Activated effector memory CD4-positive, alpha-beta T cell treated with Interleukin-2 at 50 U/mL for 16 hours (primary cell): ENCODE measurements at places on chromosomes 4 and X.

DNA sequence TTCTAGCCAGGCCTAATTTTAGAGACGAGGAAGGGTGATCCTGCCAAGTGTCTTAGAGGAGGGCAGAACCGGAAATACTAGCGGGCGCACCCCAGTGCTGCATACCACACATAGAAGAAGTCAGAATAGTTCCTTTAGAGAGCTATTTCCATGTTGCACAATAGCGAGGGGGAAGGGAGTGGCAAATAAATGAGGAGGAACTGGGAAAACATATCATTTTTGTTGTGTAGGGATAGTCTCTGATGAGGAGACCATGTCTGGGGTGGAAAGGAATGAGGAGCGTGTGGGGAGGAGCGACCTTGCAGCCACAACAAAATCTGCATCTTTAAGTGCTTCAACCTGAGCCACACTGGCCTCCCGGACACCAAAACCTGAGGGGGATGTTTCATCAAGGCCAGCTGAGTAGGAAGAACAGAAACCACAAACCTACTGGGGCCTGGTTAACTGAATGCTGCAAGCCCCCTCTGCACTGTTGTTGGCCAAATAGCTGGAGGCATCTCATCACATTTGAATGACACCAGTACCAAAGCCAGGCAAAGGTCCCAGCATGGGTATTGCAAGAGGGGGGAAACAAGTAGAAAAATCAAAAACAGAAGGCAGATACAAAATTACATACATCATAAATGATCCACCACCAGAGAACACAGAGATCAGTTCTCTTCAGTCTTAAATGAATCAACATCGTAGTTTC, 26.7 kb upstream of the C1QTNF7 start:
- peak; percentile 6 for DNase-seq

- no peak for DNase-seq
Observed at GRCh38 chrX:17591741-17592110, 145.6 kb upstream of the SCML1 start.

DNA sequence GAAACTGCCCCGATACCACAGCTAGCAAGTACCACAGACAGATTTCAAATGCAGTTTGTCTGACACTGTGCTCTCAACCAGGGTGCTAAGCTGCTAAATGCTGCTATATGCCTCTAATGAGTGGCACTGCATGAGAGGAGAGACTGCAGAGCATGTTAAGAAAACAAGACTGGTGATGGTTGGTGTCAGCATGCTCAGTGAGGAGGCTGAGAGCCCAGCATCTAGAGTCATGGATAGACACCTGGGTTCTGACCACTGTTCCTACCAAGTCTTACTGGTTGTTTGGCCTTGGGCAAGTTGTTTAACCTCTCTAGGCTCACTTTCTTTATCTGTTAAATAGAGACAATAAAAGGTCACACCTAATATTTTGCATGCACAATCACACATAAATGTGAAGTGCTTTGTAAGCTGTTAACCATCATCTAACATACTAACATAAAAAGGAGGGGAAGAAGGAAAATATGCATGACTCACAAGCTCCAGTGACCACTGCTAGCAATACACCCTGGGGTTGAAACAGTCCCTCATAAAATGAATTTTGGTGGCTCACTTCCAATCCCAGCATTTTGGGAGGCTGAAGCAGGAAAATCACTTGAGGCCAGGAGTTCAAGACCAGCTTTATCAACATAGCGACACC, 20.7 kb downstream of the HHIP start:
- DNase-seq = no peak

DNA sequence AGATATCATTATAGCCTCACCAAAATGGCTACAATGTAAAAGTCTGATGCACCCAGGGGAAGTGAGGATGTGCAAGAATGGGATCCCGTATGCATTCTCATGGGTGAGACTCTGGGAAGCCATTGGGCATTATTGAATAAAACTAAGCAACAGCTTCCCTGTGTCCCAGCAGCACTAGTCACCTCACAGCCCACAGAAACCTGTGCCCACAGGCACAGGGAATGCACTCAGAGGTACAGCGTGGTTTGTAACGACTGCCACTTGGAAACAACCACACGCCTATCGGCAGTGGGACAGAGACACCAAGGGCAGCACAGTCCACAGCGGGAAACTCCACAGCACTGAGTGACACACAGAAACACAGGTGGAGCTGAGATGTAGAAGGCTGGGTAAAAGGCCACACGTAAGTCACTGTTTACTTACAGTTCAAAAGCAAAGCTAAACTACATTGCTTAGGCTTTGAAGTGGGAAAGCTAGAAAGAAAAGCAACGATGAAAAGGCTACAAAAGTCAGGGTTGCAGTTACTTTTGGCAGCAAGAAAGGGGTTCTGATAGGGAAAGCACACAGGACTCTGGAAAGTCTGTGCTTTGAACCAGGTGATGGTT, 69.2 kb downstream of the HAUS3 start:
- no peak for DNase-seq

GRCh38 chr4:86759298-86759697, 89.9 kb downstream of the SLC10A6 start:
- no peak for DNase-seq

DNA sequence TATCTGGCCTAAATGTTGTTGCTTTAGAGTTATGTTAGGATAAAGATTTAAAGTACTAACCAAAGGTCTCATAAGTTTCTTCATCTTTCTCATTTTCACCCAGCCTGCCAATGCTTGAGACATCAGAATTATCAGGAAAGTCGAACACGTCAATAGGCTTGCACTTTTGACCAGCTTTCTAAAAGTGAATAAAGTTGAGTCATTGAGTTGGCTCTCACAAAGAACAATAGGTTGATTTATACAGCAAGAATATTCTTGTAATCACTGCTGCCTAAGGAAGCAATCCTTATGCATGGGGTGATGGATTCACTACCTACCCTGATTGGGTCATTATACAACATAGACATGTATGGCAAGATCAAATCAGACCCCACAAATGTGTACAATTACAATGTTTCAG, 5.0 kb downstream of the CENPU start:
- no peak for DNase-seq

- no peak for DNase-seq
Observed at GRCh38 chrX:139692506-139692849, 15.5 kb downstream of the MCF2 start.

GRCh38 chrX:77628294-77629025, 157.6 kb downstream of the ATRX start:
- no peak for DNase-seq

DNA sequence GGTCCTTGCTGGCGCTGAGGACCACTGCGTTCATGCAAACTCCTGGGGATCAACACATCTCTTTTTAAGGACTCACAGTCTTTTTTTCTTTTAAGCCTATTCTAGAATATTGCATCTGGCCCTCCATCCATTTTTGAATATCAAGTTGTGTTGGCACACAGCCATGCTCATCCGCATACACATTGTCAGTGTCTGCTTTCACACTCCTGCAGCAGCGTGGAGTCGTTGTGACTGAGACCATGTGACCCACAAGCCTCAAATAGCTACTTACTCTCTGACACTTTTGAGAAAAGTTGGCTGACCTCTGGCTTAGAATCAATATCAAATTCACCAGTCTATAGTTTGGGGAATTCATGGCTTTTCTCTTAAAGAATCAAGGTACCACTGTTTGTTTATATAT, 191.8 kb upstream of the S100G start:
- no peak for DNase-seq

- DNase-seq = no peak
Observed at GRCh38 chrX:109760922-109761250, 27.8 kb upstream of the ACSL4 start.

DNA sequence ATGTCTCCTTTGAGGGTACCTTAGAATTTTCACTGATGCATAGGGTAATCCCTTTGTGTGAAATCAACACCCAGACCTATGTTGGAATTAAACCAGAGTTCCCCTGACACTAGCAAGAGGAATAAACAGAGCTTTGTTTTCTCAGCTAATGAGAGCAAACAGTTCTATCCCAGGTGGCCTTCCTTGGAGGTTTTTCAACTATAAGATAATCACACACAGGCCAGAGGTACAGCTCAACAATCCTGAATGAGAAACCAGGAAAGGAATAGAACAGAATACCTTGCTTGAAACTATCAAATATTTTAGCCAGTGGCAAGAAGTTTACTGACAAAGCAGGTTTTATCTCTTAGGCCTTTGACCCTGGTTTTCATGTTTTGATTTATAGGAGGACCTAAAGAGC, 100.2 kb downstream of the OTC start:
- no peak for DNase-seq

GRCh38 chr4:3447431-3448395, 5.9 kb downstream of the HGFAC start:
- DNase-seq = no peak

- no peak for DNase-seq
Observed at GRCh38 chr4:7052923-7053715, 9.9 kb downstream of the TADA2B start.

GRCh38 chr4:1385373-1386340, 20.6 kb downstream of the NKX1-1 start:
- DNase-seq = no peak

DNA sequence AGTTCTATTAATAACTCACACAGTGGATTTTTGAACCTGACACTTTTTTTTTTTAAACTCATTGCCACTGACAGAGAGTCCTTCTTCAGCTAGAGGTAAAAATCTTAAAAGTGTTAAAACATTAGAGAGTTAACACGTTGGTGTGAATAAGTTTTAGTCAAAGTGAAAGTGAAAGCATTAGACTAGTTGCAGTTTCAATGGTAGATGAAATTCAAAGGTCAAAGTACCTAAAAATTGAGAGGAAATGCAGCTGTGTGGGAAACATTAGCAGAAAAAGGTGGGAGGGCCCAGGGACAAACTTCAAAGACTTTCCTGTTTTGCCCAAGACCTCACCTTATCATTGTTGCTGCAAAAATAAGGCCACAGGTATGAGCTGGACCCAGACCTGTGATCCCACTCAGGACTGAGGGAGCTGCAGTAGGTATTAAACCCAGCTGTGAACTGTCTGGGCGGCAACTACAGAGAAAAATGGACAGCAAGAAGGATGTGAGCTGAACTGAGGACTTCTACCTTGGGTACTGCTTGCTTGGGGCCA, 17.6 kb upstream of the GABRA4 start:
- no peak for DNase-seq

- no peak for DNase-seq
Observed at GRCh38 chr4:40909363-40909876, 159.7 kb downstream of the NSUN7 start.

DNA sequence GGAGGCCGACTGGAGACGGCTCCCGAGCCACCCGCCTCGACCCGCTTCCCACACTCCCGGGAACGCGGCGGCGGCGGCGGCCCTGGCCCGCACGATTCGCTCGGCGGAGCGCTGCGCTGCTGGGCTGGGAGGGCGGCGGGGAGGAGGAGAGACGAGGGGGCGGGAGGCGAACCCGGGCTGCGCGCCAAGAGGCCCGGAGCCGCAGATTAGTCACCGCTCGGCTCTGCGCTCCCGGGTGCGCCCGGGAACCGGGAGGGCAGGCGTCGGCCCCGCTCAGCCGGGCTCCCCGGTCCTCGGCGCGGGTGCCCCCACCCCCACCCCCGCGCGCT, 11.2 kb upstream of the BCOR start:
- peak; percentile 56 for DNase-seq

GRCh38 chrX:40005292-40006011, 92.3 kb downstream of the BCOR start:
- DNase-seq = no peak

DNA sequence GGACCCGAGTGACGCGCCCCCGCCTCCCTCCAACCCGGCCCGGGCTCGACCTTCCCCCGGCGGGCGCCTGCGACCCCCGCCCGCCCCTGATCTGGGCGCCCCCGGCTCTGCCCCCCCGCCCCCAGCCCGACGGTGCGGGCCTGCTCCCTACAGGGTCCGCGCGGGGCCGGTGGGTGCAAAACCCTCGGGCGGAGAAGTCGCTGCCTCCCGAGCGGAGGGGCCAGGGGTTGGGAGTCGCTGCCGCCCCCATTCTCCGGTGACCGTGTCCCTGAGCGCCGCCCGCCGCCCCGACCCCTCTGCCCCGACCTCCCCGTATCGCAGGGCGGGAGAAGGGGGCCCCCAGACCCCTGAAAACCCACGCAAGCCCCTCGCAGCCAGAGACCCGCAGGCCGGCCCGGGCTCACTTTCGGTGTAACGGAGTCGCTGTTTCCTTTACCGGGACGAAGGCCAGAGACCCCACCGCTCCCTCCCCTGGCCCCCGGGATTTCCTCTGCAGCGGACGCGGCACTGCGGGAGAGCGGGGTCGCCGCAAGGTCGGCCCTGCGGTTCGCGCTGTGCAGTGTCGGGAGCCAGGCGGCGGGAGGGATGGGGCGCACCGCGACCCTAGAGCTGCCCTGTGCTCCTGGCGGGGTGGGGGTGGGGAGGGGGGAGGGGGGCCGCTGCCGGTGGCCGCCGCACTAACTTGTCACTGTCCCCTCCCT, 729 bp upstream of the CPLX1 start:
- DNase-seq = no peak

GRCh38 chr4:87745064-87745807, 54.1 kb upstream of the IBSP start:
- no peak for DNase-seq

DNA sequence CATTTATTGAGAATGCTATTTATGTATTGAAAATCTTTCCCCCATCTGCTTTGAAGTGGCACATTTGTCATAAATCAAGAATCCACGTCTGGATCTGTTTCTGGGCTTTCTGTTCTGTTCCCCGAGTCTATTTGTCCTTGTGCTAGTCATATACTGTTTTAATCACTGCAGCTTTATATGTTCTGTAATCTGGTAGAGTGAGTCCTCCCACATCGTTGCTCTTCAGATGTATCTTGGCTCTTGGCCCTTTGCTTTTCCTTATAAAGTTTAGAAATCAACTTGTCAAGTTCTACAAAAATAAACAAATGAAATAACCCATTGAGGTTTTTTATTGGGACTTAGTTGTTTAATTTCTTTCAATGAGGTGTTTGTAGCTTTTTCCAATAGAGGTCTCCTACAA, 29.0 kb downstream of the LONRF3 start:
- DNase-seq = no peak

DNA sequence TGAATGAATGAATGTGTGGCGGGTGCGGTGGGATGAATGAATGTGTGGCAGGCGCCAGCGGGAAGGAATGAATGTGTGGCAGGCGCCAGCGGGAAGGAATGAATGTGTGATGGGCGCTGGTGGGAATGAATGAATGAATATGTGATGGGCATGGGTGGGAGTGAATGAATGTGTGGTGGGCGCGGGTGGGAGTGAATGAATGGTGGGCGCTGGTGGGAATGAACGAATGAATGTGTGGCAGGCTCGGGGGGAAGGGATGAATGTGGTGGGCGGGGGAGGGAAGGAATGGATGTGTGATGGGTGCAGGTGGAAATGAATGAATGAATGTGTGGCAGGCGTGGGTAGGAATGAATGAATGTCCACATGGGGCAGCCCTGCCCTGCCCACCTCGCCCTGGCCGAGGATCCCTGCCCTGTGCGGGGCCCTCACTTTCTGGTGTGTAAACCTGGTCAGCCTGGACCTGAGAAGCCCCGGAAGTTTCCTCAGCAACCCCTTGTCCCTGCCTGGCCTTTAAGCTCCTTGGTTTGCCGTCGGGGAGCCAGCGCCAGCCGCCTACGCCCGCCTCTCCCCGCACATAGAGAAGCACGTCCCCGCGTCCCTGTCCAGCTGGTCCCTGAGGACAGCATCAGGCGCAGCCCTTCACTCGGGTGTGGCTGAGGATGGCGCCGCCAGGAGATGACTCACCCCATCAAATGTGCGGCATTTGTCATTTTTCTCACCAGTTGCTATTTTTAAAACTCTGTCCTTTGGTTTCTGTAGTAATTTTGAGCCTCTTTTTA, 112.8 kb upstream of the LRPAP1 start:
- no peak for DNase-seq
